Inflammatory macrophage treated with lipopolysaccharide for 4 hours (primary cell): ENCODE measurements at places on chromosomes 13 and 19.

GRCh38 chr19:55315956-55316525, 9.1 kb downstream of the TMEM150B start:
- no peak for DNase-seq

DNA sequence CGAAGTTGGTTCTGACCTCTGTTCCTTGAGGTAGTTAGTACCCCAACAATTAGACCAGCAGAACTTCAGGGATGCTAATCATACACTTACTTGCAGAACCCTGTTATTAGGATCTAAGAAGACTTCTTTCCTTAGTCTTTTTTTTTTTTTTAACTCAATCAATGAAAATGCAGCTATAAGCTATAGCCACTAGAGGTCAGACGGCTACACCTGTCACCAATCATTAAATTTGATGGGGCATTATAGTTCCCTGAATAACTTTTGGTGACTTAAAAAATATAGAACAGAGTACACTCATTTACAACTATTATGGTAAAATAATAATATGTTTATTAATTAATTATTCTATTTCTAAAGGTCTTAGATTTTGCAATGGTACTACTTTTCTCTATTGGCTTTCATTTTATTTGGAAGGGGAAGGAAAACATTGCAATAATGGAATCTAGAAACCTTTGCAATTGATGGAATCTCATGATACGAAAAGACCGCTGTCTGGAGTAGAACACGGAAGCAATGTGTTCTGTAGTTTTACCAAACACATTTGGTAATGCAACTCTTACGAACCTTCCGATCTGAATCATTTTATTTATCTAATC, 483.2 kb downstream of the DIAPH3 start:
- DNase-seq = peak; percentile 30

GRCh38 chr19:45876161-45876410, 9.9 kb downstream of the IRF2BP1 start:
- DNase-seq = no peak

DNA sequence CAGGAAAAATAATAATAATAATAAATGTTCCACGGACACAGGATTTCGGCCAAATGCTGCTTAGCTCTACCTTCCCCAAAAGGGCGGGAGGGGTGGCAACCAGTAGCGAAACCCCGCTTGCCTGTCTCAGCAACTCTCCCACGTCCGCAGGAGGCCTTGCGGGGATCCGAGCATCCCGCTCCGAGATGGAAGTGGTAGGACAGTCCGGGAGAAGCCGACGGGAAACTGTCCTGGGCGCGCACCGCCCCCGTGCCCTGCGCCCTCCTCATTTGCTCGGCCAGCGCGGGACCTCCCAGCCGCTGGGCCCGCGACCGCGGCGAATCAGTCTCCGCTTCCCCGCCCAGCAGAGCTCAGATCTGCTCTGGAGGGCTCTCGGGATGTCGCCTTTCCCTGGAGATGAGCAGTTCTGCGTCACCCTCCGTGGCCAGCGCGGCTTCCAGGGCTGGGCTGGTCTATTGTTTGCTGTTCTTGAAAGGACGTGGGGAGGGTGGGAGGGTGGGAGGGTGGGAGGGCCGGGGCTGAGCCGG, 48.9 kb upstream of the PABPC3 start:
- DNase-seq = no peak

DNA sequence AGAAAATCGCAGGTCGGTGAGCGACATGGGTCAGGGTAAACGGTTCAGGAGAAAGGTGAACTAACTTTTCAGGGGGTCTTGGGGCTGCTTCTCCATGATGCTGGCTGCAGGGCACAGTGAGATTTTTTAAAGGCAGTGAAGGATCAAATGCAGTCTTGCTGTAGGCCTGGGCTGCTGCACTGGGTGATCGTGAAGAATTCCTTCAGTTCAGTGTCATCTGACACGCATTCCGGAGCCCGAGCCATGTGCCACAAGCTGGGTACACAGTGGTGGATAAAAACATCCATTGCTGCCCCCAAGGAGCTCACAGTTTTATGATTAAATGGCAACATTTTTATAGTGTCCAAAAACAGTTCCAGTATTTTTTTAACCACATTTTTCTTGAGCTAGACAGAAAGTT, 56.3 kb upstream of the GPR12 start:
- no peak for DNase-seq

DNA sequence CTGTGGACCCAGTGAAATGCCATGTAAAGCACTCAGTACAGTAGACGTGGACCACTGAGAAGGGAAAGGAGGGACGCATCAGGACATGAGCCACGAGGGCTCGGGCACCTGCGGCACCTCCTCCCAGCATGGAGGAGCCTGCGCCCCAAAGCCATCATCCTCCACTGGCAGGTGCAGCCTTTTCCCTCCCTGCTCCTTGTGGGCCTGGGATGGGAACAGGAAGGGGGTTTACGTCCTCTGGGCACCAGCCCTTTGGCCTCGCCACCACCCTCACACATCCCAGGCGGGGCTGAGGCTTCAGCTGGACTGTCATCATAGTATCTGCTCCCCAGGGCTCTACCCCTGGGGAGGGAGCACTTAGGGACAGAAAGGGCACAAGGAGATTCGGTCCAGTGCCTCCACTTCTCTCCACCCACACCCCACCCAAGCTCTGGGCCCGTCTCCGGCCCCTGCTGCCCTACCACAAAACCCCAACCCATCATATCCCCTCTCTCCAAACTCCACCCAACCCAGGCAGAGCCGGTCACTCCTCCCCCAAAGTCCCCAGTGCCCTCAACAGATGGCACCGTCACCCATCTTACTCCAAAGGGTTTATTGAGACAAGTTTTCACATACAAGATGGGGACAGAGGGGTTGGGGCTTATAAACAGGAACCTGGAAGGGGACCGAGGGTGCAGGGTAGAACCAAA, 2.2 kb upstream of the PRKD2 start:
- DNase-seq = no peak

- no peak for DNase-seq
Measured at GRCh38 chr13:66071029-66071428, 1159.1 kb downstream of the PCDH9 start.

DNA sequence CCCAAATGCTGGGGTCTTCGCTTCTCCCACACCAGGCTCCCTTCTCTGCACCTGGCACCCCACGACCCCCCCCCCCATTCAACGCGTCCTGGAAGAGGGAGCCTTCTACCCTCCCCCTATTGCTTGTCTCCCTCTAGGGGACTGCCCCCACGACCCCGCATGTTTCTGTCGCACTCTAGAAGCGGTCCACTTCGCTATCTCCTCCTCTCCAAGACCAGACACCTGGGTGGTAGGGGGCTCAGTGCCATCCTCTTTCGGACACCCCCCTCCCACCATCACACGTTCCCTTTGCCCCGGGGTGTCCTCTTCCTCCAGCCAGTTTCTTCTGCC, 1.5 kb downstream of the TGFB1 start:
- DNase-seq = no peak

GRCh38 chr13:85108356-85108755, 690.9 kb downstream of the SLITRK6 start:
- no peak for DNase-seq

DNA sequence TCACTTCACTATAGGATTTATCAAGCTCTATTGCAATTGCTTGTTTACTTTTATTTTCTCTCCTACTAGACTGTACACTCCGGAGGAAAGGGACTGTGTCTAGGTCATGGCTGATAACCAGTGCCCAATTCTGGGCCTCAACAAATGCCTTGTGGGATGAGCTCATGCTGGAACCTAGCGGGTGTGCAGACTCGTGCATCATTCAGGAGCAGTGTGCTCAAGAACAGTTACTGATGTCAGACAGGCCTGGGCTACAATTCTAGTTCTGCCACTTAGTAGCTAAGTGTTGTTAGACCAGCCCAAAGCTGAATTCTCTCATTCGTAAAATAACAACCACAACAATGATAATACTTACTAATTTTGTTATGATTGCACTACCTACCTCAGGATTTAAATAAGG, 95.4 kb downstream of the CYSLTR2 start:
- peak; percentile 10 for DNase-seq

- DNase-seq = no peak
Measured at GRCh38 chr13:51970349-51970748, 40.9 kb downstream of the ATP7B start.

DNA sequence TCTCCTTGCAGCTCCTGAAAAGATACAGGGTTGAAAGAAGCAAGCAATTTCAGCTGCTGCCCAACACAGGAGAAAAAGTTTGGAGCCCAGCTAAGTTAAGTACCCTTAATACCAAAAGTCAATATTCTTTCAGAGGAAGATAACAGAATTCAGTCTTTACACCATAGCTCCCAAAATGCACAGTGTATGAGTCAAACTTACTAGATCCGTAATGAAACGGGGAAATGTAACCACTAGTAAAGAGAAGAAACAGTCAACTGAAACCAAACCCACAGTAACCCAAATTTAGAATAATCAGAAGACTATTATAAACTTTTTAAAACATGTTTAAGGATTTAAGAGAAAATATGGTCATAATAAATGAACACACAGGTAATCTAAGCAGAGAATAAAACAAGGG, 45.2 kb downstream of the SUCLA2 start:
- DNase-seq = peak; percentile 9

GRCh38 chr13:50636007-50636704, 207.3 kb downstream of the DLEU7 start:
- DNase-seq = no peak

- no peak for DNase-seq
Measured at GRCh38 chr13:64066711-64067110, 2651.1 kb upstream of the PCDH20 start.

GRCh38 chr13:30145709-30146367, 161.5 kb downstream of the KATNAL1 start:
- DNase-seq = no peak

GRCh38 chr13:113764793-113765563, 6.0 kb downstream of the TMEM255B start:
- no peak for DNase-seq

- DNase-seq = no peak
Measured at GRCh38 chr19:55305983-55306562, 19.1 kb downstream of the TMEM150B start.

- DNase-seq = no peak
Measured at GRCh38 chr13:41915081-41915480, 45.8 kb downstream of the VWA8 start.

DNA sequence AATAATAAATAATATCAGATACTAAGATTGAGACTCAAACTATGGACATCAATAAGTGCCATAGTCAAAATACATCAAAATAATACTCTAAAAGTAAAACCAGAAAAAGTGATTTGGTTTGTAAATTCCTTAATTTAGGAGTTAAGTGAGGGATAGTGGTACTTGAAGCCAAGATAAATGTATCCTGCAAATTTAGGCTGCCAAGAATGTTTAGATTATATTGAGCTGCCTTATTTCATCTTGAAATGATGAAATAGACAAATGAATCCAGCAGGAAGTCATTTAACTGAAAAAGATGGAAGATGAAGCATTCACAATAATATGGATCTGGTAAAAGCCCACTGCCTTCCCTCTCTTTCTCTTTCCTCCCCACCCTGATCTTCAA, 112.3 kb downstream of the LRCH1 start:
- DNase-seq = no peak

- DNase-seq = peak; percentile 77
Measured at GRCh38 chr19:17184371-17184841, 30.8 kb upstream of the USE1 start.

GRCh38 chr19:5624741-5625278, 1.9 kb downstream of the SAFB start:
- peak; percentile 20 for DNase-seq

- no peak for DNase-seq
Measured at GRCh38 chr19:30445385-30445784, 73.2 kb downstream of the ZNF536 start.

GRCh38 chr19:20928371-20928770, 5.3 kb downstream of the ZNF85 start:
- no peak for DNase-seq

DNA sequence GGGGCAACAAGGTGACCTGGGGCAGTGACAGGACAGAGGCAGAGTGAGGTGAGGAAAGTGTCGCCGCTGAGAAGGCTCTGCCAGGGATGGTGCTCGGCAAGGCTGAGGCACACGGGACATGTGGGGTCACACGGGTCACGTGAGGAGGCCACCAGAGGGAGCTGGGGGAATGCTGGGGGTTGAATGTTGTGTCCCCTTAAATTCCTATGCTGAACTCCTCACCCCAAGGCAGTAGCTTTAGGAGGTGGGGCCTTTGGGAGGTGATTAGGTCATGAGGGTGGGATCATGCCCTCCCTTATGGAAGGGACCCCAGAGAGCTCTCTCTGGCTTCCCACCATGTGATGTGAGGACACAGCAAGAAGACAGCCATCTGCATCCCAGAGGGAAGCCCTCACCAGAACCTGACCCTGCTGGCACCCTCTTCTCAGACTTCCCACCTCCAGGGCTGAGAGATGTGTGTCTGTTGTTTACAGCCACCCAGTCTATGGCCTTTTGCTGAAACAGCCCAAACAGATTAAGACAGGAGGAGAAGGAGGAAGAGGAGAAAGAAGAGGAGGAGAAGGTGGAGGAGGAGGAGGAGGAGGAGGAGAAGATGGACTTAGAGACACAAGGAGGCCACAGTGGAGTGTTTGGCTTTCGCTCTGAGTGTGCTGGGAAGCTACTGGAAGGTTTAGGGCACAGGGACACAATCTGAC, 35.4 kb downstream of the RFX2 start:
- DNase-seq = no peak

- DNase-seq = no peak
Measured at GRCh38 chr13:34620862-34621261, 321.2 kb upstream of the NBEA start.

DNA sequence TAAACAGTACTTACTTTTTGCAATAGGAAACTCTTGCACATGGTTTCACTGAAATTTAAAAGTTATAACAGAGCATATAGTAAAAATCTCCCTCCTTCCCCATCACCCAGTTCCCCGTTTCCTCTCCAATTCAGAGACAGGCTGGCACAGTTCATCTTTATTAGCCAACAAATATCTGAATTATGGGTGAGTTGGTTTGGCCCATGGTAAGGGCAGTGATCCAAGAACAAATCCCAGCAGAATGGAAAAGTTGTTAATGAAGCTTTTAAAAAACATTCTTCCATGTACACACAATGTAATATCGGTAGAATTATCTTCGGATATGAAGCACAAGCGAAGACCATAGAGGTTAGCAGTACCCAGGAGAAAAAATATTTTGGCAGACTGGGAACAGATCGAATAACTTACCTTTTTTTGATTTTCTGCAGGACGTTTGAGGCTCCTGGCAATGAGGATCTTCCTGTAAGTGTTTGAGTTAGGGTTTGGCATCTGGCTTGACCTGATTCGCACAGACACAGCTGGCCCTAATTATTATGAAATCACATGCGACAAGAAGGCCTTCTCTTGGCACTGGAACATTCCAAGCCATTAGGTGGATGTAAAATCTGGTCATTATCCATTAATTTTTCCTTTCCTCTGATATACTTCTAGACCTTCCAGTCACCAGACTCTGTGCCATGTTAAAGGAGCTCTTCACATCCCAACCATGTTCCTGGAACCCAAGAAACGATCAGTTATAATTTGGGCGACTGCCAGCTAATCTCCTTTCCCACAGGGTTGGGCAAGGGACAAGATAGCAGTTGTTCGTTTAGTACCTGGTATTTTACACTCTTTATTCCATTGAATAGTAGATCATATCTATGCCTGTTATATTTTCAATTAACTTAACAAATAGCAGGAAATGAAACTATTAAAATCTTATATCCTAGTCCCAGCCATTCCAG, 139.4 kb upstream of the TSC22D1 start:
- no peak for DNase-seq

GRCh38 chr13:96673825-96674224, 320.5 kb downstream of the OXGR1 start:
- DNase-seq = no peak
